ENCODE measurements at places on chromosomes 1 and 21.

- no peak for DNase-seq
These were observed 12.4 kb downstream of the GALNT2 start for GRCh38 chr1:230079199-230080024.

GRCh38 chr1:15224259-15224869, 22.7 kb upstream of the FHAD1 start:
- no peak for DNase-seq

GRCh38 chr1:48870596-48870995, 93.9 kb upstream of the BEND5 start:
- DNase-seq = no peak

DNA sequence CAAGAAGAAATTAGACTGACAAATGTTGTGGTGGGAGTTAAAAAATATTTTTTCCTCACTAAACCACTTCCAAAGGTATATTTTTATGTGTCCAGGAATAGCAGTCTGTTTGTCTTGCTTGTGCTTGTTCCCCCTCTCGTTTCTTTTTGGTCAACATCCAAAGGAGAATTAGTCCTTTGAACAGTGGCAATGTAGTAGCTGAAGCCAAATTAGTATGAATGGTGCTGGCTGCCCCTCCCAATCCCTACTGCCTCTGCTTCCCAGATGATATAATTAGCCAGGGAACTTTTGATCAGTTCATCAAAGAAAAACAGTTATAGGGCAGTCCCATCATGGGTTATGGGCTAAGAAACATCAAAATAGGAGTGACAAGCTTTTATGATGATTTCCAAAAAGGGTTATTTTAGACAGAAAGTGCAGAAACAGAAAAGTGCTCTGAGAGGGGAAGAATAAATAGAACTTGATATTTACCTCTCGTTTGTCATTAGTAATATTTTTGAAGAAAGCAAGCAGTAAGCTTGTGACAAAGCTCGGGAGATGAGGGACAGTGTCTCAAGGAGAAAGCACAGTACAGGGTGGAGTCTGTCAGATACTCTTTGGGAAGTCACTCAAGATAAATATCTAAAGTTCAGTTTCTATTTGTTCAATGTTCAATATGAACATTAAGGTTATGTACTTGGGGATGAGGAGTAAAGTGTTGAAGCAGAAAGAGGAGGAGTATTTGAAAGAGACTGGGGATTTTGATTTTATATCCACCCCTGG, 239.1 kb downstream of the HLX start:
- no peak for DNase-seq

DNA sequence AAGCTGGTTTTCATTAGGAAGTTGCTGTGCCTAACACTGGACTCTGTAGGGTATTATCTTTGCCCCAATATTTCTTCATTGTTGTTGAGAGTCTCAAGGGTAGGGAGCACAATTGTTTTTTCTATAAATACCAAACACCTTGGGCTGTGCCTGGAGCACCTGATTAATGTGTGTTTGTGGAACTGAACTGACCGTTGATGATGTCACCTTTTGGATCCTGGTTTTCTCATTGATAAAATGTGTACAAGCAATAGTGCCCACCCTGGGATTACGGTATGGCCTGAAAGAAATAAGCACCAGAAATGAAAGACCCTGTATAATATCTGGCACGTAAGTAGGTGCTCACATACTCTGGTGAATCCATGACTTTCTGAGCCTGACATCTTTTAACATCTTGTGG, 39.3 kb downstream of the KCNA2 start:
- no peak for DNase-seq

DNA sequence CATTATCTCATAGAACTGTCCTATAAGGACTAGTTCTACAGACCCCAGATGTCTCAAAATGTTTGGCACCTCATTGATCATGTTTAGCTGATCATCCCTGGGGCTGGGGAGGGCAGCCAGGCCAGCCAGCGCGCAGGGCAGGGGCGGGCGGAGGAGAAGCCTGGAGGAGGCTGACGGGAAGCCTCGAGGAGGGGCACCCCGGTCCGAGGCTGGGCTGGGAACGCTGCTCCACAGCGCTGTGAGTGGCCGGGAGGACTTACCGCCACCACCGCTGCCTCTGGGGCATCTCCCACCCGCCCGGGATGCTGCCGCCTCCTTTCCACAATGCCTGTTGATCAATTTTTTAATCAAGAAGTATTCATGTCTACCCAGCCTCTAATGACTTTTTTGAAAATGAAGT, 159.5 kb upstream of the GREM2 start:
- no peak for DNase-seq
